ENCODE measurements at places on chromosomes 12 and 14.

GRCh38 chr14:36773136-36773540, 111.5 kb downstream of the PAX9 start:
- peak; percentile 84 for DNase-seq

DNA sequence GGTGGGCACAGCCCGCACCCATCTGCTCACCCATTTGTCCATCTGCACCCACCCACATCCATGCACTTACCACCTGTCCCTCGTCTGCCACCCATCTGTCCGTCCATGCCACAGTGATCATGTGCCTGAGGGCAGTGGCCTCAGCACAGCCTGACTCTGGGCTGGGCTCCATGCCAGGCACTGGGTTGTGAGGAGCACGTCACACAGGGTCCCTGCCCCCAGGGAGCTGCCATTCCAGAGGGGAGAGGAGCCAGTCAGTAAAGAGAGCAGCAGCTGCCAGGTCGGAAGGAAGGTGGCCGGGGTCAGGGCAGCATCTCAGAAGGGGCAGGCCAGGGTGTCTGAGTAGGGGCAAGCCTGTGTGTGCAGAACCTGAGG, 43.6 kb downstream of the FBRSL1 start:
- no peak for DNase-seq

GRCh38 chr14:27049701-27050100, 451.9 kb upstream of the NOVA1 start:
- DNase-seq = no peak

GRCh38 chr14:95483309-95484165, 32.9 kb downstream of the SYNE3 start:
- peak; percentile 63 for DNase-seq

DNA sequence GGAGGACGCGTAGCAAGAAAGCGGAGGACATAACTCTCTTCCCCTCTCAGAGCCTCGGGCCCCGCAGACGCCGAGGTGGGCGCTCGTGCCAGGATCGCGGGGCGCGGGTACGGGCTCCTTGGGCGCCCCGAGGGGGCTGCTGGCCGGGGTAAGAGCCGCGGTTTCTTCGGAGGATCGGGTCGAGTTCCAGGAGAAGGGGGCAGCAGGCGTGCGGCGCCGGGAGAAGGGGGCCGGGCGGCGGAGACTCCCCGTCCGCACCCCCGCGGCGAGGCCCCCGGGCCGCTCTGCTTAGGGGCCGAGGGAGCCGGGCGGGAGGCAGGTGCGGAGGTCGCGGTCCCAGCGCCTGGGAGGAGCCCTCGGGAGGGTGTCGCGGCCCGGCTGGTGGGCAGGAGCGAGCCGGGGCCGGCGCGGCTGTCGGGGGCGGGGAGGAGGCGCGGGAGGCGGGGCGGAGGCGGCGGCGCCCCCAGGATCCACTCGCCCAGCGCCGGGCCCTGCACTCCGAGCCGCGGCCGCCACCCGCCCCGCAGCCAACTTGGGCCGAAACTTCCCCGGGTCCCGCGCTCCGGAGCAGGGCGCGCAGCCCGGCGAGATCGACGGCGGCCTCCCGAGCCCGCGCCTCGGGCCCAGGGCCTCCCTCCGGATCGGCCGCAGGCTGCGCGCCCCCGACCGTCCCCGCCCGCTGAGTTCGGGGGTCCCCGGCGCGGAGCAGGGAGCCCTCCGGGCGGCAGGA, 64.4 kb downstream of the FBXL14 start:
- peak; percentile 33 for DNase-seq

DNA sequence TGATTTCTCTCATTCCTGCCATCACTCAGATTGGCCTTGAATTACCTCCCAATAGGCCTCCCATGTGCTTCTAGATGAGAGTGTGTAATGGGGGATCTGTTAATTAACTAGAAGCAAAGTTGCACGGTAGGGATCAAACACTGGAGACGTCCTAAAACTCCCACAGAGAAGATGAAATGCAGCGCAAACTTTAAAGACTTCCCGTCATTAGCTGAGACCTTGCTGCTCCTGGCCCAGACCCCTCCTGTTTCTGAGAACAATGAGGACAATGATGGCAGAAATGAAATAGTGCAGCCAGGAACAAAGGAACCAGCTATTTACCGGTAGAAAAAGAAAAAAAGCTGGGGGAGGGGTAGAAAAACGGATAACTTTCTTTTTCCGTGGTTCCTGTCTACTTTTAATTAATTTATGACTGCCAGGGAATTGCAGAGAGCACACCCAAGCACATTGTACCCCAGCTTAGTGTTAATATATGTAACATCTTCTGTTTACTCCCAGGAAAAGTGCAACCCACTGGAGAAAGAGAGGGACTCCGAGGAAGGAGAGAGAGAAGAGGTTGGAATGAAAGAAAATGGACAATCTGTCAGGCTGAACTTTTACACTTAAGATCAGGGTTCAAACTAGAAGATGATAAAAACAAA, 280.7 kb upstream of the SOX5 start:
- DNase-seq = no peak

DNA sequence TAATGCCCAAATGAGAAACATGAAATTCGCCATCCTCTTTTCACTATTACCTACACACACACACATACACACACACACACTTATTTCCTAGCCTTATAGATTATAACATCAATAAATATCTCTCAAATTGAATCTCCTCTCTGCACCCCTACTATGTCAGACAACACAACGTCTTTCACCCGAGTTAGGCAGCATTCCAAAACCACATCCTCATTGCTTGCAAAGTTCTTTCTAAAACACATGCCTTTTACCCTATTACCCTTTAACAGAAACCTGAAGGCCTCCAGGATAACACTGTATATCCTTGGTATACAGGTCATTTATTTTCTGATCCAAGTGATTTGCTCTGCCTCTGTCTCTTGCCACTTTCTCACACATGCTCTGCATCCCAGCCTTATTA, 56.3 kb downstream of the KCNH5 start:
- DNase-seq = no peak

- DNase-seq = peak; percentile 36
Observed at GRCh38 chr14:20803223-20803622, 579 bp upstream of the RNASE1 start.

GRCh38 chr12:131872154-131873051, 22.0 kb upstream of the ULK1 start:
- no peak for DNase-seq

DNA sequence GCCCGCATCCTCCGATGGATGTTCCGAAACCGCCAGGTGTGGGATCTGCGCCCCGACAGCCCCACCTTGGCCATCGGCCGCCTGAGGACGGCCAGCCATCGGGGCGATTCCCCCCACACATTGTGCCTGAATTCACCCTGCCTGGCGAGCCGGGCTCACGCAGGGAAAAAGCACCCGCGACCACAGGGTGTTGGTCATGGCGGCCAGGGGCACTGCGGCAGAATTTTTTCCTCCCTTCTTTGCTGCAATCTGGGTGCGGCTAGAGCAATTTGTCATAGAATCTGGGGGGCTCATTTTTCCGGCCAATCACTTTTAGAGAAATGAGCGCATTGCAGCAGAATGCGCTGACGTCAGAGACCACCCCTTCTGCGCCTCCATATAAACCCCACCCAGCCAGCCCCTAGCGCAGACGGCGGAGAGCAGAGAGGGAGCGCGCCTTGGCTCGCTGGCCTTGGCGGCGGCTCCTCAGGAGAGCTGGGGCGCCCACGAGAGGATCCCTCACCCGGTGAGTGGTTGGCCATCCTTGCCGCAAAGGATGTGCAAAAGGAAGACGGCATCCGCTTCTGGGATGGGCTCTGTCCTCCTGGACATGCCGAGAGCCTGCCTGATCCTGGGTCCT, at the start of gene MEG3:
TSS of gene MEG3 (plus strand) at position 406 of the 619 bp plus-strand sequence.
- DNase-seq = no peak

- no peak for DNase-seq
Observed at GRCh38 chr12:53103860-53104305, 597 bp downstream of the SOAT2 start.

- DNase-seq = no peak
Observed at GRCh38 chr12:129788506-129789084, 115.2 kb downstream of the TMEM132D start.

- peak; percentile 56 for DNase-seq
Observed at GRCh38 chr14:68278576-68279436, 459.2 kb downstream of the RAD51B start.

- no peak for DNase-seq
Observed at GRCh38 chr12:99253068-99253467, 394.5 kb upstream of the GARIN6 start.

DNA sequence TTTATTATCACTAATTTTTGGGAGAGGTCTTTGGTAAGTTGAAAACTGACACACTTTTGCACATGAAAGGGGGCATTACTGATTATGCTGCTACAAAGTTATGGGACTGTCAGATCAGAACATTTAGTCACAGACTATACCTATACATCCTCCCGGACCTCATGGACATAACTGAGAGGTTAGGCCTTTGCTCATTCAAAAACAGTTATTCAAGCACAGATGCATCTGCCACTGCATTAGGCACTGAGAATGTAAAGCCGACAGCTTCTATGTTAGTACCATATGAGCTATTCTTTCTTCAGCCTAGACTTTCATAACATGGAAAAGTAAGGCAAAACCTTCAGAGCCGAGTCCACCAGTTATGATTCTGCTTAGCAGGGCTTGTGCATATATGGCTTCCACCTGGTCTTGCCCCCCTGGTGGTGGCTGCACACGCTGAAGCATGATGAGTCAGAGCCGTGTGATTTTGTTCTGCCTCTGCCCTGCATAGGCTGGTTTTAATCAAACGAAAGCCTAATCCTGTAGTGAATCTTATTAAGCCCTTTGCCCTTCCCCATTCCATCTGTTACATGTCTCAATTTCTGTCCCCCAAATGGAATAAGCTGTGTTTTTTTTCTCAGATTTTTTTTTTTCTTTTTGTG, 21.8 kb upstream of the RNU6-8 start:
- peak; percentile 33 for DNase-seq

DNA sequence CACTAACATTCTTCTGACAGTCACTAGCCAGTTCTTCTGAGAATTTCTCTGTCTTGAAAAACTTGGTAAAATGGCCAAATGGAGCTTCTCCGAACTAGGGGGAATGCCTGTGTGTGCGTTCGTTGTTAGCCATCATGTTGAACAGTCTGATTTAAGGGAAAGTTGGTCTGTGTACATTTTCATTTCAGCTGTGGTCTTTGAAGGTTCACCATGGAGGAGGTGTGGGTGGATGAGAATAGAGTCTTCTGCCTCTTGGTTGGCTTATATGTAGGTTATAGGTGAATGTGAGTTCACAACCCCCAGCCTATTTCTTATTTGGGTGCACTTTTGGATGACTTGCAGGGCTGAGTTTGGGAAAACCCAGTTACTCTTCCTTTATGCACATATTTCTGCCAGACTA, 12.9 kb downstream of the ETV6 start:
- no peak for DNase-seq

GRCh38 chr12:12975322-12976077, 23.5 kb upstream of the GPRC5D start:
- DNase-seq = no peak

DNA sequence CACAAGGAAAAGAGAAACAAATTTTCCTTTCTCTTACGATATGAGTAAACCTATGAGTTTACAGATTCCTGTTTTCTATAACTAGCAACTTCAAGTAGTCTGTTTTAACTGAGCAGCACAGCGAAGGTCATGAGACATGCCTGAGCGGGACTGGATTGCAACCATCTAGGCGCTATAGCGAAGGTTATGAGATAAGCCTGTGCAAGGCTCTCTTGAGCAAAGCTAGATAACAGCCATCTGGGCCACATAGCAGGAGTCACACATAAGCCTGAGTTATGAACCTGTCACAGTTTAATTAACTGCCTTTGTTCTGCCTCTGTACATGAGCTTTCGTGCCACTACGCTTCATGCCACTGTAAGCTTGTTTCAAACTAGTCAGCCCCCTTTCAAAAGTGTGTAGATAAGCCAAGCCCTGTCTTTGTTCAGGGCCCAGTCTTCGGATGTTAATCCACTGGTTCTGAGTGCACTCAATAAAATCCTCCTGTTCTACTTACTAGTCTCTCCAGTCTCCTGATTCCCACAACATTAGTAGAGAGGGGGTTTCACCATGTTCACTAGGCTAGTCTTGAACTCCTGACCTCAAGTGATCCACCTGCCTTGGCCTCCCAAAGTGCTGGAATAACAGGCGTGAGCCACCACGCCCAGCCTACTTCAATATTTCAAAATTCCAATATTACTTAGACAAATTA, 47.1 kb downstream of the SEC23A start:
- DNase-seq = peak; percentile 50

GRCh38 chr12:66033151-66033550, 97.4 kb downstream of the LLPH start:
- DNase-seq = no peak

DNA sequence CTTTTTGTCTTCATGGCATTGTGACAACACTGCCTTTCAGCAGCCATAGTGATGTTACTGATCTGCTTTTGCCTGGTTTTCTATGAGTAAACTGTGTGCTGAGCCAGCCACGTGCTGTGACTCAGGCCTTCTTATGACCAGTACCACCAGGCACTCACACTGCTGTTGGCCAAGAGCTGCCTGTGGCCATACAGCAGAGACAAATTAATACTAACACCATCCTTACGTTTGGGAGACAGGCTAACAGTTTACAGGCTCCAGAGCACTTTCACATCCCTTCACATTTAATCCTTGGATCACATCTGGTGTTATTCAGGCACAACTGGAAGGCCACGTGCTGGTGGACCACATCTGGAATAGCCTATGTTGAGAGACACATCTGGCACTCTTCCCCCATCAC, 377.9 kb downstream of the CCDC91 start:
- no peak for DNase-seq

DNA sequence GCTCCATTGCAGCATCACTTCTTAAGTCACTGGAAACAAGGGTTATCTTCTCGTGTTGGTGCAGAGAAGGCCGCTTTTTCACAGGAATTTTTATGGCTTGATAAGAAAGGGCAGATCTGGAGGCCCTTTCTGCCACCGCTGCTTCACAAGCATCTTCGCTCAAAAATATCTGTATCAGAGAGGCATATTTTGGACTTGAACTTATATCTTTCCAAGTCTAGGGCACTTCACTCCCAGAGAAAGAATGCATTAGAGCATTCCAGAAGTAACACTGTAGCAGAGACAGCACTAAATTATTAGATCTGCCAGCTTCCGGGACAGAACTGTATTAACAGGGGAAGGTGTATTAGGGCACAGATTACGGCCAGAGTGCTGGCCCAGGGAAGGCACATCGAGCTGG, 151.7 kb upstream of the AMIGO2 start:
- DNase-seq = no peak

GRCh38 chr14:106841701-106842100, 1315.3 kb downstream of the TMEM121 start:
- DNase-seq = no peak

GRCh38 chr12:104057771-104058197, 6.5 kb upstream of the HCFC2 start:
- peak; percentile 17 for DNase-seq

- DNase-seq = no peak
Observed at GRCh38 chr12:128969480-128970055, 116.3 kb downstream of the GLT1D1 start.

DNA sequence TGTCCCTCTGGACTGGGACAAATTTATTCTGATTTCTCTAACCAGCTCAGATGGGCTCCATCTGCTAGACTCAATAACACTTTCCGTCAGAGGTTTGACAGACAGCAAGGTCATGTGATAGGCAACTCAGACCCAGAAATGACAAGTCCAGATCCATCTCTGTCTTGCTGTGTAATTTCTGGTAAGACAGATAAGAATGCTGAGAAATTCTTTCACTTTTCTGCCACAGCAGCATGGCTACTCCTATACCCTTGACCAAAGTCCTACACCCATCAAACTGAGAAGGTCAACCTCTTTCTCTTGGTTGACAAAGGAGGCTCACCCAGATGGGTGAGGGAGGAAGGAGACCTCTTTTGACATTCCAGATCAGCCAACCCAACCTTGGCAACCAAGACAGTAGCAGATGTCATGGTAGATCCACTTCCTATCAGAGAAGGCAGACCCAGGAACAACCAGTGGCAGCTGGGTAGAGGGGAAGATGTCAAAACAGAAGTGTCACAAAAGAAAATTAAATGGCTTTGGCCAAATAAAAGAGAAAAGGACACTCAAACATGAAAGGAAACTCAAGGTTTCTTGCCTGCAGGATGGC, 36.9 kb upstream of the PRKAB1 start:
- peak; percentile 56 for DNase-seq
